ENCODE measurements at places on chromosomes 4 and X.

- DNase-seq, result no peak
Observed at GRCh38 chr4:147633113-147633512, 15.9 kb downstream of the TMEM184C start.

DNA sequence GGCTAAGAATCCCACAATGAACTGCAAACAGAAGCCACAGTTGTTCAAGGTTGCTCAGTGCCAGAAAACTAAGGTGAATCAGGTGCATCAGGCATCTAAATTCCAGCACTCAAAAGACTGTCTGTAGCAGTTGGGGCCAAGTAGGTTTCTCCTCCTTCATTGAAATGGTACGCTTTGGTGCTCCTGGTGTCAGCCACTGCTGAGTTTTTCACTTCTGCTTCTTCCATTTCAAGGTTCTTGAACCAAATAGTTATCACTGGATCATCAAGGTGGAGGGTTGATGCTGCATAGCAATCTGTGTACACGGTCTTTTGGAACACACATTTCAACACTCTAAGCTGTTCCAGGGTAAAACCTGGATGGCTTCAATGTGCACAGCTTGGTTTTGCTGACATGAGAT, 74.4 kb downstream of the TMA16 start:
- no peak for DNase-seq

- DNase-seq, result no peak
Observed at GRCh38 chr4:16079046-16079445, 4.8 kb downstream of the PROM1 start.

DNA sequence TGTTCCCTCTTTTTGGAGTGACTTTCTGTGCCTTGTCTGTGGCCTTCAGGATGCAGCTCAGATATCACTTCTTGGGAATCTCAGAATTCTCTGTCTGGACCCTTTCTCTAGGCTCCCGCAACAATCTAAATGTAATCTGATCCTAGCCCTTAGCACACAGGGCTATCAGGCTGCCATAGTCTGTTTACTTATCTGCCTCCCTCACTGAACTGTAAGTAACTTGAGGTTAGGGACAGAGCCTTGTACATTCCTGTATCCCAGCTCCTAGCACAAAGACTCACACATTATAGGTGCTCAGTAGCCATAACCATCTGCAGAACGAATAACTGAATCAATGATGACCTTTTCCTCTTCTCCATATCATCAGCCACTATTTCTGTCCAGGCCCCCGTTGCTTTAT, 69.5 kb downstream of the RTL9 start:
- no peak for DNase-seq

DNA sequence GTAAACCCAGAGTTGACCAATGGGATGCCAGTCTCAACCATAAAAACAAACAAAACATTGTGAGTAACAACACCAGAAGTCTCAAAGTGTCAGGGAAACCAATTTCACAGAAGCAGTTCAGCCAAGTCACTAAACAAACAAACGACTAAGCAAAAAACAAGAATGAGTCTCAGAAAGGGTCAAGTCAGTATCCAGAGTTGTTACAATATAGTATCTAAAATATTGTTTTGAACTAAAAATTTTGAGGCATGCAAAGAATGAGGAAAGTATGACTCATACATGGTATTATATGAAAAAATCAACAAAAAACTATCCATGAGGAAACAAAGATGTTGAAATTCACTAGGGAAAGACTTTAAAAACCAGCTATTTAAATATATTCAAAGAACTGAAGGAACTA, 70.6 kb downstream of the AR start:
- no peak for DNase-seq

DNA sequence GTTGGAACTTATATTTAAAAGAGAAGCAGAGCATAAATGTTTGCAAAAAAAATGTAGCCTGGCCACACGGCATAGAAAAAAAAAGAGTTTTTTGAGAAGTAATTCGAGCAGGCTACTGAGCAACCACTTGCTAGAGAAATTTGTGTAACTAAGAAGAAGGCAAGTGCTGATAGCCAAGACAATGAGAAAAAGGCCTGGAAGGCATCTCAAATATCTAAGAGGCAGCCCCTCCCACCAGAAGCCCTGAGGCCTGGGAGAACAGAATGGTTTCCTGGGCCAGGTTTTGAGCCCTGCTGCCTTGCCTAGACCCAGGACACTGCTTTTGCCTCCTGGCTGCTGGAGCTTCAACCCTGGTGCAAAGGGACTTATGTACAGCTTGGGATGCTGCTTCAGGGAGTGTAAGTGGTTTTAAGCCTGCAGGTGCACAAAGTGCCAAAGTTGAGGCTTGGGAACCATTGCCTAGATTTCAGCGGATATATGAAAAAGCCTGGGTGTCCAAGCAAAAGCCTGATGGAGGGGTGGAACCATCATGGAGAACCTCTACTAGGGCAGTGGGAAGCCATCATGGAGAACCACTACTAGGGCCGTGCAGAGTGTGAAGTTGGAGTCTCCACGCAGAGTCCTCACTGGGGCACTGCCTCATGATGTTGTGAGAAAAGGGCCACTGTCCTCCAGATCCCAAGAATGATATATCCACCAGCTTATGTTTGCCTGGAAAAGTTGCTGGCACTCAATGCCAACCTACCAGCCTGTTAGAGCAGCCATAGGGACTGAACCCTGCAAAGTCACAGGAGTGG, 9.7 kb downstream of the TECRL start:
- DNase-seq, result no peak

DNA sequence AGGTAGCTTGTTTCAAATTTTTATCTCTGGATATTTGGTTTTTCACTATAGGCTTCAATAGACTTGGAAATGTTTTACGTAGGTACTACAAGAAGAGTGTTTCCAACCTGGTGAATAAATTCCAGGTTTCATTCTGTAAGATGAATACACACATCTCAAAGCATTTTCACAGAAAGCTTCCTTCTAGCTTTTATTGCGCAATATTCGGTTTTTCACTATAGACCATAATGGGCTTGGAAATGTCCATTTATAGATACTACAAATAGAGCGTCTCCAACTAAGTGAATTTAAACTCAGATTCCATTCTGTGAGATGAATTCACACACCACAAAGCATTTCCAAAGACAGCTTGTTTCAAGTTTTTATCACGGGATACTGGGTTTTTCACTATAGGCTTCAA, 857.7 kb upstream of the HS3ST1 start:
- DNase-seq, result no peak

DNA sequence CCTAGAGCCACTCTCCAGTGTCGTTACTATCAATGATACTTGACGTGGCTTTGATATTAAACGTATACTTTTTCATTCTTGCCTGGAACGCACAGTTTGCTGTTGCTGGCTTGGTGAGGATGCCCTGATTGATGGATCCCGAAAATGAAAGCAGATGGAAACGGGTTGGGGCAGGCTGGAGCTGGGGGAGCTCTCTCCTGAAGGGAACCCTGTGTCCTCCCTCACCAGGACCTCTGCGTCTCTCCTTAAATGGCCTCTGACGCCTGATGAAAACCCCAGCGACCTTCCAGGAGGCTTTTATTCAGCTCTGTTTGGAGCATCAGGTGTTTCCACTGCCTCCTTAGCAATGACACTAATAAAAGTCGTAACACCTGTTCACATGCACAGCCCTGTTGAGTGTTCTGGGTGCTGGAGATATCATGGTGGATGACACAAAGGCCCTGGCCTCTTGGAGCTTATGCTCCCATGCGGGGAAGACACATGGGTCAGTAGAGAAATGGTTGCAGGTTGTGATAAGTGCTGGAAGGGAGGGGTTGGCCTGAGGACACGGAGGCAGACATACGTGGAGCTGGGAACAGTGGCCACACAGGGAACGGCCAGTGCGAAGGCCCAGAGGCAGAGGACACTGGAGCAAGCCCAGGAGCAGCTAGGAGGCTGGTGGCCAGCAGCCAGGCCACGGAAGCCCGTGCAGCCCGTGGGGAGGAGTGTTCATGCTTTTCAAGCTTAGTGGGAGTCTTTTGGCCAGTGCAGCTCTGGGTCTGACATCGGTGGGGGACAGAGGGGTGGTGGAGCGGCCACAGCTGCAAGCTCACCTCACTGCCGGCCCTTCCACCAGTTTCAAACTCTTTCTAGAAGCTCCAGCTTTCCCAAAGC, 7.5 kb downstream of the MSANTD1 start:
- DNase-seq, result no peak

- no peak for DNase-seq
Observed at GRCh38 chr4:7295911-7296660, 103.7 kb downstream of the SORCS2 start.

DNA sequence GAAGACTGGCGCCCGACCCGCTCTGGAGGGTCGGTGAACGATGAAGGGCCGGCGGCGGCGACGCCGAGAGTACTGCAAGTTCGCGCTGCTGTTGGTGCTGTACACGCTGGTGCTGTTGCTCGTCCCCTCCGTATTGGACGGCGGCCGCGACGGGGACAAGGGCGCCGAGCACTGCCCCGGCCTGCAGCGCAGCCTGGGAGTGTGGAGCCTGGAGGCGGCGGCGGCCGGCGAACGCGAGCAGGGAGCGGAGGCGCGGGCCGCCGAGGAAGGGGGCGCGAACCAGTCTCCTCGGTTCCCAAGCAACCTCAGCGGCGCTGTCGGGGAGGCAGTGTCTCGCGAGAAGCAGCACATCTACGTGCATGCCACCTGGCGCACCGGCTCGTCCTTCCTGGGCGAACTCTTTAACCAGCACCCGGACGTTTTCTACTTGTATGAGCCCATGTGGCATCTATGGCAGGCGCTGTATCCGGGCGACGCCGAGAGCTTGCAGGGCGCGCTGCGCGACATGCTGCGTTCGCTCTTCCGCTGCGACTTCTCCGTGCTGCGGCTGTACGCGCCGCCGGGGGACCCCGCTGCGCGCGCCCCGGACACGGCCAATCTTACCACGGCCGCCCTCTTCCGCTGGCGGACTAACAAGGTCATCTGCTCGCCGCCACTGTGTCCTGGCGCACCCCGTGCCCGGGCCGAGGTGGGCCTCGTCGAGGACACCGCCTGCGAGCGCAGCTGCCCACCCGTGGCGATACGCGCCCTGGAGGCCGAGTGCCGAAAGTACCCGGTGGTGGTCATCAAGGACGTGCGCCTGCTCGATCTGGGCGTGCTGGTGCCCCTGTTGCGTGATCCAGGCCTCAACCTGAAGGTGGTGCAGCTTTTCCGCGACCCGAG, 568 bp downstream of the CHST7 start:
- DNase-seq, result no peak

DNA sequence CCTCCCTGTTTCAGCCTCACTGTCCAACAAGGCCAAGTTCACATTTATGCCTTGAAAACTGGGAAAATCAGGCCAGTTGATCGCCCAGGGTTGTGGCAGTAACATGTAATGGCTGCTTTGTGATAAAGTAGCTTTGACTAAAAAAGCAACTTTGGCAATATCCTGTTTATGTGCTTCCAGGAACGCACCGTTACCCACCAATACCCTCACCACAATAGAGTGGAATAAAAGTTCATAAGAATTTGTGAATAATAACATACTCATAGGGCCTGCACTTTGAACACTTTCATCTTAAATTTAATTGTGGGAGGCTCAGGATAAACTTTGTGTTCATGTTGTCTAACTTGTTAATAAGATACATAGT, 80.7 kb upstream of the MAML3 start:
- DNase-seq, result no peak

GRCh38 chr4:2256156-2256731, 5.7 kb downstream of the MXD4 start:
- no peak for DNase-seq
